T follicular helper cell (primary cell): ENCODE measurements at places on chromosomes 3 and 15.

DNA sequence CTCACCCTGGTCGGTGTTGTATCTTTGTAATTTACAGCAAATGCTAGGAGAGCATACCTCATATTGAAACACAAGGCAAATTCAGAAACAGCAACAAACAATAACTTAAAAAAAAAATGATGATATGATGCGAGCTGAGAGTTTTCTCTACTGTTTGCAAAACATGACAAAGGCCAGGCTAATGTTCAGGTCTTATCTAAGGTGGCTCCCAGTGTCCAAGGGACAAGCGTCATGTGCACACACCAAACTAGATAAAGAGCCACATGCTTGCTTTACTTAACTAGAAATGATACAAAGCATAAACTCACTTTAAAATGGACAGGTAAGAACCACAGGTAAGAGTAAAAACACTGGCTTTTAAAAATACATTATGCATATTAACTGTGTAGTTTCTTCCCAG is 375.9 kb downstream of the FOXP1 start:
- no peak for DNase-seq

GRCh38 chr15:40334941-40335795 is 5.6 kb downstream of the CCDC9B start:
- DNase-seq, result no peak

DNA sequence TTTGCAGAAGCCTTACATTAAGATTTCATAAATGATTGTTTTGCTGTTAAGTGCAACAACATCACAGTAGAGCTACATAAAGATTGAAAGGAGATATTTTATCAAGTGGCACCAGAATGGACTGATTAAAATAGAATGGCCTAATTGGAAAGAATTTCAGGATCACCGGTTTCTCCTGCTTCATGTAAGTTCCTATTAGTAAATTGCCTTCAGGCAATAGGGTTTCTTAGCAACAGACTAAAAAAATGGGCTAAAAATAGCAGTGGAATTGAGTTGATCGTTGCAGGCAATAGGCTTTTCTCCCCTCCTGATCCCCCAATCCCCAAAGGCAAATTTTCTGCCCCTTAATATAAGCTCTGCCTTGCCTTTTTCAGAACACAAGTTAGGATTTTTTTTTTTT is 917 bp downstream of the LNP1 start:
- DNase-seq, result no peak

DNA sequence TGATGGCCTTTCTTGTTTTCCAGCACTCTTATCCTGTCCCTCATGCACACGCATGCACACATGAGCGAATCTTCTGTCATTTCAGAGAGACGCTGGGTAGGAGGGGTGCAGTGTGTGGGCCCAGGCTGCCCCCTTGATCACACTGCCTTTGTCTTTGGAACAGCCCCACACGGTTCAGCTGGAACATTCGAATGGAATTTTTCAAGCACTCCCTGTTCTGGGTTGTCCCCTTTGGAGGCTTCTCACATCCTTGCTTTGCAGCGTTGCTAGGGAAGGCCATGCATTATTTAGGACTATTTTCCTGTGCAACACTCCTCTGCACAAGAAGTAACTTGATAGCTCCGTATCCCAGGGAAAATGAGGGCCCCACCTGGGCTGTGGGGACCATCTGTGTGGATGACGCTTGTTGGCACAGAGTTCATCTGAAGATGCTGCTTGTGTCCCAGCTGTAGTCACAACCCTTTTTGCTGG is 78.4 kb downstream of the SPSB4 start:
- DNase-seq, result no peak

DNA sequence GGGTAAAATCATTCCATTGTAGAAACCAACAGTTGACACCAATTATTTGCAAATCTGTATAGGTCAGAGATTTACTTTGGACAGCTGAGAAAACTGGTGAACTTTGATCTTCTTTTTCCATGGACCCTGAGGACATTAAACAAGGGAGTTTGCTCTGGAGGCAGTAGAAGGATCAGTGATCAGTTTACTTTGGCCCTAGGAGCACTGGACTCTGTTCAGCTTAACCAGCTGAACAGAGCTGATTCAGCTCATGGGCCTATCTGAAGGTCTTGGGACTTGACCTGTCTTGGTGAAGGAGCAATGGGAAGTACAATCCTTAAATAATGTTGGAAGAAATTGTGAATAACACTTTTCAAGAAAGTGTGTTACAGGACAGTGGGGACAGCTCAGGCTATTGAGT is 15.2 kb upstream of the TF start:
- DNase-seq, result no peak

- no peak for DNase-seq
Observed at GRCh38 chr3:1693145-1693544, 405.5 kb upstream of the CNTN4 start.

DNA sequence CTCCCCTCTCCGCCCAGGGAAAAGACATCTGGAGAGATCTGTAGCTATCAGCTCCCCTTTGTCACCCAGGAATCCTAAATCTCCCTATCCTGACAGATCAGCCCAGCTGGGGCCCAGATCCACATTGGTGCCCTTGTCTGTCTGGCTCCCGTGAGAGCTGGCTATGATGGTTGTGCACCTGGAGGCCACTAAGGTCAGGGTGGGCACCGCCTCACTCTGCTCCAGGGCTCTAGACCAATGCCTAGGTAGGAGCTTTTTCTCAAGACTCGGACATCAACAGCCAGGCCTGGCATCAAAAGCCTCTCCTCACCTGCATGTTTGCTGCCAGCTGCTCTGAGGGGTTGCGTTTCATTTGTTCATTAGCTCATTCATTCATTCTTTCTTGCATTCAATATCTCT is 142.7 kb downstream of the SMAD6 start:
- no peak for DNase-seq

- no peak for DNase-seq
Observed at GRCh38 chr15:101090428-101090790, 161.4 kb downstream of the CHSY1 start.

DNA sequence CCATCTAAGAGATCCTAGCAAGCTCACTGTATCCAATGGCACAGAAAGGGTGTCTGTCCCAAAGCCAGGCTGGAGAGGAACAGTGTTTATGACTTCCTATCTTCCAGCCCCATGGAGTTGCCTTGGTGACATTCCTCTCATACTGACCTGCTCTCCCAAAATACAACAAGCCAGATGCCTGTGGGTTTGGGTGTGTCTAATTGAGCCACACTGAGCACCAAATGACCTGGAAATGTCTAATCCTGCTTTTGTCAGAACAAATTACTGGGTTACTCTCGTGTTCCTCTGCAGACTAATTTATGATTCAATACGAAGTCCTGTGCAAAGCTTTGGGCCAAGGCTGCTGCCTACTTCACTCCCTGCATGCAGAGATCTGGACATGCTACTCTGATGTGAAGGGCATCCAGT is 98.1 kb upstream of the STRIT1 start:
- DNase-seq, result no peak

DNA sequence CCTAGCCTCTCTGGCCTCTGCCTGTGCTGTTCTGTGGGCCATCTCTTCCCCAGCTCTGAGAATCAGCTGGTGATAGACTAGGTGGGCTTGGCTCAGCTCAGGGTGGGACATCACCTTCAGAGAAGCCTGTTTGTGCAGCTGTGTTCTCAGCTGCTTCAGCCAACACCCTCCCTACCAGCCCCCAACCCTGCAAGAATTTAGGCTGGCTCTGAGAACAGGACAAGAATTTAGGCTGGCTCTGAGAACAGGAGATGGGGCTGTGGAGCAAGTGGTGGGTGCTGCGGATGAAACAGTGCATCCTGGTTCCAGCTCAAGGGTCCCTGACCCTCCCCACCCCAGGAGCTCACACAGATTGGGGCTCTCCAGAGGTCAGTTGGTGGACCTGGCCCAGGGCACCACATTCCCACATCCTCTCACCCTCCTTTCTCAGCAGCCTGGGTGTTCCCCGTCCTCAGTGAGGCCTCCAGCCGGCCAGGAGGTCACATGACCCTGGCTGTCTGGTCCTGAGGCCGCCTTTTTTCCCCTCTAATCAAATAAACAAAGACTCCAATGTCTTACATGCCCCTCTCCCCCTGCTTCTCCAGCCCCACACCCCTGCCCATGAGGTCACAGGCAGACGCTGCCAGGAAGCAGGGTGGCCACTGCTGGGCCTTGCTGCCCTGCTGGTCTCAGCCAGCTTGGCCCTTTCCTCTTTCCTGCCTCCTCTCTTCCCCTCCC is 14.9 kb downstream of the PLEKHO2 start:
- DNase-seq, result no peak

DNA sequence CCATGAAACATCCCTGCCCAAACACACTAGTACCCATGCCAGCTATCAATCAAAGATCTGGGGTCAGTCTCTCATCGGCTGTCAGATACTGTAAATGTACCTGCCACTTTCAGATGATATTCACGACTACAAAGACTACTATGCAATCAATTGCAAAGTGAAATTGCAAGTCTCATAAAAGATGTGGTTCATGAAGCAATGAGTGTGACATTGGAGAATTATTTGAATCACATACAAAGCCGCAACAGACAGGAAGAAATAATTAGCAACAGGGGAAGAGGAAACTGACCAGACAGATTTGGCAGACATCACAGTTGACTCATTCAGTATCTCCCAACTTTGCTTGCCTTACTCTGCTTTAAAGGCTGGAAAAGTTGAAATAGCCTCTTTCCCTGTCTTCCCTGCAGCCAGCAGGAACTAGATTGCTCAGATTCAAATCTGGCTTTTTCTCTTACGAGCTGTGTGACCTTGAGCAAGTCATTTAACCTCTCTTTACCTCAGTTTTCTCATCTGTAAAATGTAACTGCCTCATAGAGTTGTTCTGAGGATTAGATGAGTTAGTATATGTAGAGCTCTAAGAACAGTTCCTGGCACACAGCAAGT is 95.7 kb upstream of the C3orf80 start:
- no peak for DNase-seq
